ENCODE measurements at places on chromosomes 1 and 21.
A peak's percentile ranks its signal among the peaks of the same experiment; 100 is the strongest.

- DNase-seq, result no peak
These were observed 489.4 kb upstream of the ZP4 start for GRCh38 chr1:238380167-238380566.

DNA sequence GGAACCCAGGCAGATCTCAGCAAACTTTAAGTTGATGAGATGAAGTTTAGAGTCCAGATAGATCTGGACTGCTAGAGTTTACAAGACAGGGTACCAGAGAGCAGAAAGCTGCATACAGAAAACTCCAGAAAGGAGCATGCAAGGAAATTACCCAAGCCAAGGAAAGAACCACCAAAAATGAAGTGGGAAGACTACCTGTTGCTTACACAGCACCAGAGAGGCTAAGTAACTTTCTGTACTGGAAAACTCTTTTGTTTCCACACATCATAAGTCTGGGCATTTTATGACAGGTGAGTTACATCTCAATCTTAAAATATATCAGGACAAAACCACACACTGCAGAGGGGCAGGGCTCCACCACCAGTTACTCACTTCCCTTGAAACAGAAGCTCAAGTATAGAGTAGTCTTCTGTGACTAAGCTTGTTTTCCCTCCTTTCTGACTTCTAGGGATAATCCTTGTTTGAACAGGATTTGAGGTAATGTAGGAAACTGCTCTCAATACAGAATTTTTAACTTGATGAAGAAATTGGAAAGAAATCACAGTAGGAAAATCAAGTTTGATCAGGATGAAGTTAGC lies 17.4 kb upstream of the GJA9 start:
- DNase-seq, result peak; percentile 21

DNA sequence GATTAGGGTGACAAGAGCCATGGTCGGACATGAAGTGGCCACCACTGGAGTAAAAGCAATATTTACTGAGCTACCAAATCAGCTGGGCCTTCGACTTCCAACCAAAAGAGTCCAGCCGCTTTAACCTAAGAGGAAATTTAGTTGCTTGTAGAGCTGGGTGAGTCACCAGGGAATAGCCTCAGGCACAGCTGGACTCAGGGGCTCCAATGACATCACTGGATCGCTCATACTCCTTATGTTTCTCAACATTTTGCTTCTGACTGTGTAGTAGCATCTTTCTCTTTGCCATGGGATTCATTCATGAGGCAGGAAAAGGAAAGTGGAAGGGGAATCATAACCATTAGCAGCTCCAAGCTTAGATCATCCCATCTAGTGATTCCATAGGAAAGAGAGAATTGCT lies 664.4 kb downstream of the MATN1 start:
- DNase-seq, result peak; percentile 77

DNA sequence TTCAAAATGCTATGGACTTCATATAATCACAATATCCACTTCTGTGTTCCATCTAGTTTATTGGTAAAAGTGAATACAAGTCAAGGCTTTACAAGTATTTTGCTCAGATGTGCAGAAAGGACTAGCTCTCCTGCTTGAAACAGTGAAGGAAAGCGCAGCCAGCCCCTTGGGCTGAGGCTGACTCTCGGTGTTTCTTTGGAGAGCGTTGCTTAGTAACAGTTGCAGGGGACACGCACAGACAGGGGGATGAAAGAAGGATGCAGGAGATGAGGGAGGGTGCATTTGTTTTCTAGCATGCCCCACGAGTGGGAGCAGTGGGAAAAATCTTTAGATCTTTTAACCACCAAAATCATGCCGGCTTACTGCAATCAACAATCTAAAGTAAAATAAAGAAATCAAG lies 9.1 kb downstream of the PYCR2 start:
- no peak for DNase-seq

GRCh38 chr1:111274653-111275052 lies 16.0 kb upstream of the CHIA start:
- DNase-seq, result no peak

DNA sequence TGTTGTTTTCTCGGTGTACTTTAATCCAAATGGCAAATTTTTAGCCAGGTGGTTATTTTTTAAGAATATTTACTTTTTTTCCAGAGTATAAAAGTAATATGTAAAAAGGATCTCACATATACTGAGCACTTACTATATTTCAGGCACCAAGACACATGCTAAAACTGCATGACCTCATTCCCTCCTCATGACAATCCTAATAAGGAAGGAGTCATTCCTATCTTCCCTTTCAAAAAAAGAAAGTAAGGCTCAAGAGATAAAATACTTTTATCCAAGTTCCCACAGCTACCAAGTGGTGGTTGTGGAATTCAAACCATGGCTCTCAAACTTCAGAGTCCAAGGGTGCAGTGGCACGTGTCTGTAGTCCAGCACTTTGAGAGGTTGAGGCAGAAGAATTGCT lies 19.4 kb downstream of the ATP2B4 start:
- no peak for DNase-seq

GRCh38 chr1:63943393-63943792 lies 169.6 kb downstream of the ROR1 start:
- DNase-seq, result no peak

GRCh38 chr1:63148825-63149645 lies 173.3 kb upstream of the FOXD3 start:
- peak; percentile 60 for DNase-seq

- DNase-seq, result no peak
These were observed 1.0 kb downstream of the KCNK1 start for GRCh38 chr1:233614743-233615521.

DNA sequence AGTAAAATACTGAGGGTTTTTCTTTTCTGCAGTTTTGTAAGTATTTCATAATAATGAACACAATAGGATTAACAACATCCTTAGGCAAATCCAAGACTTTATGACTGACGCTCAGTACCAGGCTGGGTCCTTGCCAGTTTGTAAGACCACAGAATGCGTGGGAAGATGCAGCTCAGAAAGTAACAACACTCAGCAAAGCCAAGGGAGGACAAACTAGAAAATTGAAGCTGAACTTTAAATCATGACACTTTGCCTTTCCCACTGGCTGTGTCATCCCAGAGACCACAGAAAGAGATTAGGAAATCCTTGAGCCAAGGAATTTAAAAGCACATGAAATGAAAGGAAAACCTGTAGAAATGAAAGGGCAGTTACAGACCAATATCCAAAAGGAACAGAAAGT lies 426.3 kb upstream of the CHRM3 start:
- peak; percentile 4 for DNase-seq

DNA sequence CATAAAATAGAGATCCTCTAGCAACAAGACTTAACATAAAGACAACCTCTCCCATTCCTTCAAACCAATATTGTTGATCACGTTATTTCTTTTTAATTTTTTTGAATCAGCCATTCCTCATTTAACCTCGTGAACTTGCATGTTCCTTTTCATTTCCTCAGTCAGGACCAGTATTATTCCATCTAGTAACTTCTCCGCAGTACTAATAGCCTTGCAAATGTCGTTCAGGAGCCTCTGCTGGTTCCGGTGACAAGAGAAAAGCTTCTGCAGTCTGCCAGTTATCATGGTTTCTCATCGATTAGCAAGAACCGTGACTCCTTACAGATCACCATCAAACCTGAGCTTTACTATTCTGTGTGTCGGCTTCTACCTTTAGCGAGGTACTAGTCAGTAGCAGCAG lies 3.0 kb downstream of the APP start:
- DNase-seq, result no peak

DNA sequence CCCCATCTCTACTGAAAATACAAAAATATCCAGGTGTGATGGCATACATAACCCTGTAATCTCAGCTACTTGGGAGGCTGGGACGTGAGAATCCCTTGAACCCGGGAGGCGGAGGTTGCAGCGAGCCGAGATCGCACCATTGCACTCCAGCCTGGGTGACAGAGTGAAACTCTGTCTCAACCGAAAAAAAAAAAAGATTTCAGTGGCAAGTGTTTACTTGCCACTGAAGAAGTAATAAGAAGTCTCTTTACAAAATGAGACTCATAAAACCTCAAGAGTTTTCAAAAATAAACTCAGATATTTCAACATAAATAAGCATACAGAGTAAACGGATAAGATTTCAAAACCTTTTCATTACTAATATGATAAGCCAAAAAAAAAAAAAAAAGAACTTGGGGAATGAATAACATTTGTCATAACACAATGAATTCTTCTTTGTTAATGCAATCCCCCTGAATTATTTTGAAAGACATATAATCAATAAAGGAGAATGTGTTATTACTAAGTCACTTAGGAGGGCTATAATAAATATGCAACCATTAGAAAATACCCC lies 34.2 kb upstream of the EXO1 start:
- DNase-seq, result no peak

GRCh38 chr1:159229260-159229885 lies 24.7 kb downstream of the ACKR1 start:
- no peak for DNase-seq

DNA sequence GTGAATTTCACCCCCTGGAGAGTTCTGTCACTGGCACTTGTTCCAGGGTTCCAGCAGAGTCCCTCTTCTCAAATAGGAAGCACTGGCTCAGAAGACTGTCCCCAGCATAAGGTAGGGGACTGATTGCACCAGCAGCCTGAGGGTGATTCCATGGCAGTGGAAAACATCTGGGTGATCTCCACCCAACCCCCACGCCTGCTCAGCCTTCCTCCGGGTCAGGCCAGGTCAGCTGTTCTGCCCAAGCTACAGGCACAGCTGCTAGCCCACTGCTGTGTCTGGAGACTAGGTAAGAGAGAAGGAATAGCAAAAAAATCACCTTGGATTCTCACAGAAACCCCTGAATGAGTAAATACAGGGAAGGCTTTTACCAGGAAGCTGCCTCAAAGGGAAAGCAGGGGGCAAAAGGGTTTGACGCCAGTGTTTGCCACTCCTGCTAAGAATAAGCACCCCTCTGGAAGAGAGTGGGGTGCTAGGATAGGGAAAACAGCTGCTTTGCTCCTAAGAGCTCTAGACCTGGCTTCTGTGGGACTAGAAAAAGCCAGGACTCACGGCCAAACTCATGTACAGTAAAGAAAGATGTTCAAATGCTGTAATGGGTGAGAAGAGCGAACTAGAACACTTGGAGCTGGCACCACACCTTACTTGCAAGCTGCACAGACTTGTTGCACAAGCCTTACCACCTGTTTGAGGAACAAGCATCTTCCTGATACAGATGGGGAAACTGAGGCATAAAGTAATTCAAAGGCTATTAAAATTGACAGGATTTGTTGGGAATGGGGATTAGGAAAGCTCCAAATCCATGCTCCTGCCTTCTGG lies 1.0 kb upstream of the DENND2D start:
- no peak for DNase-seq

GRCh38 chr21:45970674-45971615 lies 10.6 kb upstream of the COL6A1 start:
- peak; percentile 80 for DNase-seq

GRCh38 chr1:214446772-214447556 lies 104.4 kb downstream of the PTPN14 start:
- peak; percentile 90 for DNase-seq

DNA sequence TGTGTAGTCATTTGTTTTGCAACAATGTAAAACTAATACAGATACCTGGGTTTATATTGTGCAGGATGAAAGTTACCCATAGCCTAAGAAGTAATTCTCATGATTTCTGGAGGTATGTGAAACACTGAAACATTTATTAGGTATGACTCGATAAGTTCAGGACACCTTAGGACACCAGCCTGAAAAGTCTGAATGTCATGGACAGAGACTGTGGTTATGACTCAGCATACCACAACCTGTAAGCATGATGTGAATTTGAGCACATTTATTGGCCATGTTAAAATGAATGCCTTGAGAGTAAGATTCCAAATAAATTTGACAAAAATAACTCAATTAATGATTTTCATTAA lies 1471.7 kb upstream of the B3GALT2 start:
- no peak for DNase-seq

DNA sequence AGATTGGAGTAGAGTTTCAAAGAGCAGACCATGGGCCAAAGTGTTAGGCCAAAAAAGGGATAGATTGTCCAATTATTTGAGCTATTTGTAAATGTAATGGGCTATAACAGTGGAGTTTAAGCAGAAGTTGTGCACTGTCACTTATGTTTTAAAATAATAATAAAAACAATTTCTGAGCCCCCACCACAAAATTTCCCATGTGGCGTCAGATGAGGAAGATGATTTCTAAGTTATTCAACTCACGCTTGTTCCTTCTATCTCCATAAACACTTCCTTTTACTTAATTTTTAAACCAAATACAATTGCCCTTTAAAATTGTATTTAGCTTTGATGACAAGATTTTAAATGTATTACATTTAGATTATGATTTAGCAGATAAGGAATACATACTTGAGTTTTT lies 330.0 kb downstream of the PTPRC start:
- no peak for DNase-seq

DNA sequence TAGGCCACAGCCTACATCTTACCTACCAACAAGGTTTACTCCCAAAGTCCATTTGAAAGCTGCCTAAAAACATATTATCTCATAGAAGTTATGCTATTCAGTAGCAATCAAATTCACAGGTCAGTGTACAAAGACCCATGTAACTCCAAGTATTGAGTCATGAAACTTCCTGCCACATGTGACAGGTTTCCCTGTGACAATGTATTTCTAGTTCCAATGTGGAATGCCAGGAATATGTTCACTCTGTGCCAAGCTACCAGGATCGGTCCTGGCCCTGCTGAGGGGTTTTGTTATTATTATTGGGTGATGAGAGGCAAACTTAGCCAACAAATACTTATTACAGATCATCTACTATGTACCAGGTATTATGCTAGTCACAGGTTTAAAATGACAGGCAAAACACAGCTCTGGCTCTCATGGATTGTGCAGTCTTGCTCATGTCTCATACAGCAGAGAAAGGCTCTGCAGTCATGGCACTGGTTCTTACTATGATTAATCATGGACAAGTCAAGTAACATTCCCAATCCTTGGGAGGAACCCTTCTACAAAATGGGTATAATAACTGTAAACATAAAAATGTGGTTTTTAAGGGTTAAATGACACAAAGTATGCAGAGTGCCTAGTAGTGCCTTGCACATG lies 22.5 kb downstream of the DPH5 start:
- DNase-seq, result no peak

DNA sequence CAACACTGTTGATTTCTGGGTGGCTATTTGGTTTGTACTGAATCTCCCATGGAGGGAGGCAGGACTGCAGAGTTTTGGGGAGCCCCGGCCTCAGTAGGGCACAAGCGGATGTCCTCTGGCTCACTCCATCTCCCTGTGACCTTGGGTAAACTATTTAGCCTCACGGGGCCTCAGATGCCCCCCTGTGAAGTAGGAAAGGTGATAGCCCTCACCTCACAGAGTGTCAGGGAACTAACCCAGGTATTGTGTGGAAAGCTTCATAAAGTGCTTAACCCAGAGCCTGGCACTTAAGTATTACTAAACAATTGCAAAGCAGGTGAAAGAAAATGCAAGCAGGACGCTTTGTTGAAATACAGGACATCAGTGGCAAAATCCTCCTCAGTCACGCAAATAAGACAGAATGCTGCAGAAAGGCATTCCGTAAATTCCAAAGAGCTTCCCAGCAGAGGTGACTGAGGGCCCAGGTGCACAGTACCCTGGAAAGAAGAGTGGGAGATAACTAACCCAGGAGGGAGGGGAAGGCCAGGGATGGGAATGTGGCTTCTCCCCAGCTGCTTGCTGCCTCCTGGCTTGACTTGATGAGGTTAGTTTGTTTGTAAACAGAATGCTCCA lies 436.3 kb downstream of the PRDM2 start:
- no peak for DNase-seq
